MV-4-11 (cell line): ENCODE measurements at places on chromosomes 2 and 18.

DNA sequence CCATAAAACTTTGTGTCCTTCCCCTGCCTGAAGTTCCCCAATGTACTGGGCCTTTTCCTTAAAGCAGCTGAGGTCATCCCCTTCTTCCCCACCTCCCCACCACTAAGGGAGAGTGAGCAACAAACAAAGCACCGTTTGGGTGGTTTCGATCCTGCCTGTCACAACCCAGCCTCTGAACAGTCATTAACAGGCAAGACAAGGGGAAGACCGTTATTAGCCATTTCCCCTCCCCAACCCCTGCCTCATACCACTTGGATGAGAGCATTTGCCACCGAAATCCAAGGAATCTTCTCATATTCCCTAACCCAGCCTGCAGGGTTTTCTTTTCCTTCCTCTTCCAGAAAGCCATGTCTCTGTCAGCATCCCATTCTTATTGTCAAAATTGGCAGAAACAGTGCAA is 65.6 kb downstream of the STRADB start:
- DNase-seq, result no peak

DNA sequence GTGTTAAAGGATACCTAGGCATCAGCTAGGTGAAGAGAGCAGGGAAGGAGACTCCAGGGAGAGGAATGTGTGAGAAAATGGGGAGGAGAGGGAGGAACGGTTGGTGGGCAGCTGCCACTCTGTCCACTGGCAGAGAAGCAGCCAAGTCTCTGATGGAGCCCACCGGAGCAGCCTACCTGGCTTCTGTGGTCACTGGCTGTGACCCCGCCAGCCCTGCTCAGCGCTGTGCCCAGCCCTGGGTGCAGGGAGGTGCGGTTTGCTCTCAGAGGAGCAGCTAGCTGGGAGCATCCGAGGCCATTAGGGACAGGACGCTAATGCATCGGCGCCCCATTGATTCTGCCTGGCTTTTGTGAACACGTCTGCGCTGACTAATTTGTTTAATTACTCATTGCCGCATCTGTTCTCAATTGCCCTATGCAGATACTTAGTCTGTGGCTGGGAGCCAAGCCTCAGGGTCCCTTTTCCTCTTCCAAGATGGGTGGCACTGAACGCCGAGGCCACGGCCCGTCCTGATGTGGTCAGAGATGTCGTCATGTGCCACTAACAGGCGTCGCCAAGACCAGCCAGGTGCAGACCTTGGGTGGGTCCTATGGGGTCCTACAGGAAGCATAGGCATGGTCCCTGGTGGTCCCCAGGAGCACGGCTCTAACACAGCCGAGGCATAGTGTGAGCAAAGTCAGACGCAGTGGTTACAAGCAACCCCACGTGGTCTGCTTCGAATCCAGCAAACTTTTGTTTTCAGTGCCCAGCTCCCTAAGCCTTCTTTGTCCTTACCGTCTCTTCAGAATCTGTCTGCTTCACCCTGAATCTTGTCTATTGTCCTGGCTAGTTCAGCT is 82.0 kb downstream of the RRM2 start:
- DNase-seq, result no peak

GRCh38 chr18:42336139-42336538 is 381.1 kb downstream of the PIK3C3 start:
- DNase-seq, result no peak

DNA sequence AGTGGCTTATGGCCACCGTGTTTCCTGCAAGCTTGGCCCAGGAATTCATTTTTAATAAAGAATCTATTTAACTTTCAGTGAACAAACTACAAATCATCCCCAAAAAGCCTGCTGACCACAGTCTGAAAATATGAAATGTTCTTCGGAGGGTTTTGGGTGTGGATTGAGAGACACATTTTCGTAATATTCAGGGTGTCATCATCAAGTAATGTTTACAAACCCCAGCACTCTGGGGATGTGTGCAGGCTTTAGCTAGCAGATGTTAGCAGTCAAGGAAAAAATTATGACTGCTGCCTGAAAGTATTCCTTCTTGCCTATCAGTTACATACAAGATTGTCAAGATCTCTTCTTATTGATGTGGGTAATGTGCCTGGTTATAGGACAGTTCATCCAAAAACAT is 143.9 kb upstream of the FN1 start:
- DNase-seq, result peak; percentile 63

DNA sequence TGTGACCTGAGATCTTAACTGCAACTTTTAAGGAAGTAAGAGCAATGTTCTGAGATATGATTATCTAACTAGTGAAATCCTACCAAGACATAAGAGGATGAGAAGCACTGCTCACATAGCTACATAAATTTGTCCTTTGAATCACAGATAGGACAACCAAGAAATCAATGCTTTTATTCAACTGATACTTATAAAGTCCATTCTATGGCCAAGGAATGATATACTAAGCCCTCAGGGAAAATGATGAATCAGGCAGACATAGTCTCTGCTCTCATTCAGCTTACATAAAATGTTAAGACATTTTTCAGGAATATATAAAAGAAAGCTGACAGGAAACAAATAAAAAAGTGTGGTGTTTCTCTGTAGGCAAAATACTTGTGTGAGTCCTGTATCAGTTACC is 39.1 kb downstream of the PGAP1 start:
- DNase-seq, result no peak

GRCh38 chr2:203535078-203535783 is at the start of gene RAPH1:
RAPH1 (minus strand) TSS chr2:203535301; CDS start chr2:203495353, 39,948 bp downstream.
- DNase-seq, result peak; percentile 55

DNA sequence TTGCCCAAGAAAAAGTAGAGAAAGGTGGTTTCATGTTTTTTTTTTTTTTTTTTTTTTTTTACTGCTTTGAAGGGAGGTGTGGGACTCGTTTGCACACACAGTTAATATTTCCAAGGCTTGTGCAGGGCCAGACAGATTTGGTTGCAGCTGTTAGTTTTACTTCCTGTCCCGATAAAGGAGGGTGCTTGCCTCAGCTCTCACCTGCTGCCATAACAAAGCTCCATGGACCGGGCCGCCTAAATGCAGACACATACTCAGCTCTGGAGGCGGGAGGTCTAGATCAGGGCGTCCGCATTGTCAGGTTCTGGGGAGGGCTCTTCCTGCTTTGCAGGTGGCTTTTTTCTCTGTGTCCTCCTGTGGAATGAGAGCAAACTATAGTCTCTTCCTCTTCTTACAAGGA is 69.9 kb downstream of the ODC1 start:
- DNase-seq, result peak; percentile 78

DNA sequence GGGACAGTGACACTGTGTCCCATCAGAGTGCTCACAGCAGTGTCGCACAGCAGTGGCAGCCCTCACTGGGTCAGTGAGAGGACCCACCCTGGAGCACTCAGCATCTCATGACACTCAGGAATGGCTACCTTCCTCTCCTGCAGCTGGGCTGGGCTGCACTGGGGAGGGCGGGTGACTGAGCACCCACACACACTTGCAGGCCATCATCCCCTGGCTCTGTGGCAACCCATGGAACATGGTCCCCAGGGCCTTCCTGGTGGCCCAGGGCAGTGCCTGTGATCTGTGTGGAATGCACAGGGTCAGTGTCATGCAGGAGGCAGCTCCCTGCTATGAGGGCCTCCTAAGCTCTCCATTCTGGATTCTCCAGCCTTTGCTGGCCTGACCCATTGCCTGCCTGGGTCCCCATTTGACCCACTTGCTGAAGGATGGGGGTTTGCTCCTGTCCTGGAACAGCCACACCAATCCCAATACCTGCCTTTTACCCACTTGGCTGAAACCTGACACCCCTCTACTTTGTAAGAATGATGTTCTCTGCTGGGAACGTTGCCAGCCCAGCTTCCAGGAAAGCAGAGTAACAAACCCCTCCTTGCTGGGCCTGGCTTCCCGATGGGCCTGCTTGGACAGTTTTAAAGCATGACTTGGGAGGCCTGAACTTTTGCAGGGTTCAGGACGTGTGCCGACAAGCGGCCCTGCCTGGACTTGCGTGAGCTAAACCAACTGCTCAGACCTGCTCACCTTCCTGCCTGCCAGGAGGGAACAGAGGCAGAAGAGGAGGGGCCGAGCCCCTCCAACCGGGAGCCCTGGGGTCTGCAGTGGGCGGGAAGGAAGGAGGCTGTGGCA is 13.7 kb downstream of the HS6ST1 start:
- no peak for DNase-seq

DNA sequence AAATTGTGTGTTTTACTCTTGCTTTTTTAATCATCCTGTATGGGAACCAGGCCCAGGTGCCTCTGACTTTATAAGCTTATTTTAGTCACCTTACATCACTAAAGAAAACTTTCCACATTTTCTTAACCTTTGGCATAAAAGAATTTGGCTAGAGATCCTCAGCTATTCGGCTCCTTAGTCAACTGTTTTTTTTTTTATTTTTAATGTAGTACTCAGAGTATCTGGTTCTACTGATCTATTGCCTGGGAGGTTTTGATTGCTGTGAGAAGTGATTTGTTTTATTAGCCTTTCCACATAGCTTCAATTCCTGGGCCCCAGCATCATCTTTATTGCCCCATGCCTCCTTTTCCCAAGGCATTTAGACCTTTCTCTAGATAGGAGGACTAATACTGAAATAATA is 121.0 kb downstream of the MYO1B start:
- no peak for DNase-seq

DNA sequence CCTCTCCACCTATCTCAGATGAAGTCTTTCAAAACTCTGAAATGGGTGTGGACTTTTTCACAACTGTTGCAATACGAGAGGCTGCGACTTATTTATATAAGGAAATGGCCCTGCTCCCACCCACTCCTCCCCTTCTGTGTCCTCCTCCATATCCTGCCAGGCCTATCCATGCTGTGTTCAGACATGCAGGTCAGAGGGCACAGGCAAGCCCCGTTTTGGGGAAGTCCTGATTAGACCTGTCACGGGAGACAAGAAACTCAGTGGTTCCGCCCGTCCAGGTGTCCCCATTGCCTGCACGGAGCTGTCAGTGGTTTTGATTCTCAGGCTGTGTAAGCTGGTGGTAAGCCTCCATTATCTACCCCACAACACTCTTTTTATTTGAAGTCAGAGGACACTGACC is 99.6 kb upstream of the MGAT5 start:
- peak; percentile 8 for DNase-seq

DNA sequence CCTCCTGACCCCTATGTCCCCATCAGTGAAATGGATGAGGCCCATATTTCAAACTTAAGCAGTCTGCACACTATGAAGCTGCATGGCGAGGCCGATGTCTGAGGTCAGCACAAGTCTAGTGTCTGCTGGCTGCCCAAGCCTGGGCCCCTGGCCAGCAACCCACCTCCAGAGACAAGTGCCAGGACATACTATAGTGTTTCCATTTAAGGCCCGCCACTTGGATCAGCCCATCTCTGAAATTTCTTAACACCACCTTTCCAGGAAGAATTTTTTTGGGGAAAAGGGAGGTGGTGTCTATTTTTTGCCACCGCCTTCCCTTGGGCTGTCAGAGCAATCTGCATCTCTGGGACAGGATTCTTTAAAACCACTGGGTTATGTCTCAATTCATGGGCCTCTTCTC is 1.8 kb downstream of the ACVR1 start:
- no peak for DNase-seq

- DNase-seq, result no peak
Observed at GRCh38 chr18:63297687-63298399, 21.7 kb downstream of the BCL2 start.
